GM19239 (cell line): ENCODE measurements at places on chromosomes 7 and 10.

DNA sequence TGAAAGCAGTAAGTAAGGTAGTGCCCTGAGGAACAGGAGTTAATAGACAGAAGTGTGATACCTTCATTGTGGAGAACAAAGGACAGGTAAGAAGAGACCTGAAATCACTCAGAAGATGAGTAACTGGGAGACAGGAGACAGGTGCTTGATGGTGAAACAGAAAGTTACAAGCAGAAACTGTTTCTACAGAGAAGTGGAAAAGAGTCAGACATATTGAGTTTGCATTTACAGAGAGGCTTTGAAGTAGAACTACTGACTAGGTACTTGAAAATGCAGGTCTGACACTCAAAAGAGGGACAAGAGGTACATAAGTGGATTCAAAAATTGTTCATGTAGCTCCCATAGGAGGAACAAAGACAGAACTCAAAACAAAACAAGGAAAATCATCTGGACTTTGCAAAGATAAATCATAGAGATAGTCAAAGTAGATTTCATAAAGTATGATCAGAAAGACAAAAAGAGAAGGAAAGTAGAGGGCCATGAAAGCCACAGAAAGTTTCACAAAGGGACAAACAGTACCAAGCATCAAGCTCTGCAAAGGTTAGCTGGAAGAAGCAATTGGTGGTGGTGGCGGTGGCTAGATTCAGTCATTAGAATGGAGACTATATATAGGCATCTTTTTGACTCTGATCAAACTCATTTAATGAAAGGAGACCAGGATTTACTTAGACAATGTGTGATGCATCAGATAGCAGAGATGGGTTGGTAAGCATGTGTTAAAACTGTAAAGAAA lies 198.4 kb downstream of the PCLO start:
- no peak for DNase-seq

DNA sequence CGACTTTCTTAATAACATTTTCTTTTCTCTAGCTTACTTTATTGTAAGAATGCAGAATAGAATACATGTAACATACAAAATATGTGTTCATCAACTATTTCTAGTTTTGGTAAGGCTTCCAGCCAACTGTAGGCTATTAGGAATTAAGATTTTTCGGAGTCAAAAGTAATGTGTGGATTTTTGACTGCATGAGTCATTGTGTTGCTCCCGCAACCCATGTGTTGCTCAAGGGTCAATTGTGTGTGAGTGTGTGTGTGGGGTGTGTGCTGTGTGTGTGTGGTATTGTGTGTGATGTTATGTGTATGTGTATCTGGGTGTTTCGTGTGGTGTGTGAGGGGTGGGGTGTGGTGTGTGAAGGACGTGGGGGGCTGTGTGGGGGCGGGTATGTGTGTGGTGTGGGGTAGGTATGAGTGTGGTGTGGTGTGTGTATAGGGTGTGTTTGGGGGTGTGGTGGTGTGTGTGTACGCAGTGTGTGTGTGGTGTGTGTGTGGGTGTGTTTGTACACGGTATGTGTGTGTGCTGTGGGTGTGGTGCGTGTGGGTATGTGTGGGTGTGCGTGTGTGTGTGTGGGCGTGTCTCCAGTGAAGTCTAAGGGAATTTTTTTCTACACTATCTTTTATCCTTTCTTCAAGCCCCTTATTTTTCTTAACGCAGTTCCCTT lies 60.5 kb downstream of the RSU1 start:
- DNase-seq = no peak

- DNase-seq = no peak
These were observed 49.8 kb downstream of the PAXIP1 start for GRCh38 chr7:154953006-154953684.

DNA sequence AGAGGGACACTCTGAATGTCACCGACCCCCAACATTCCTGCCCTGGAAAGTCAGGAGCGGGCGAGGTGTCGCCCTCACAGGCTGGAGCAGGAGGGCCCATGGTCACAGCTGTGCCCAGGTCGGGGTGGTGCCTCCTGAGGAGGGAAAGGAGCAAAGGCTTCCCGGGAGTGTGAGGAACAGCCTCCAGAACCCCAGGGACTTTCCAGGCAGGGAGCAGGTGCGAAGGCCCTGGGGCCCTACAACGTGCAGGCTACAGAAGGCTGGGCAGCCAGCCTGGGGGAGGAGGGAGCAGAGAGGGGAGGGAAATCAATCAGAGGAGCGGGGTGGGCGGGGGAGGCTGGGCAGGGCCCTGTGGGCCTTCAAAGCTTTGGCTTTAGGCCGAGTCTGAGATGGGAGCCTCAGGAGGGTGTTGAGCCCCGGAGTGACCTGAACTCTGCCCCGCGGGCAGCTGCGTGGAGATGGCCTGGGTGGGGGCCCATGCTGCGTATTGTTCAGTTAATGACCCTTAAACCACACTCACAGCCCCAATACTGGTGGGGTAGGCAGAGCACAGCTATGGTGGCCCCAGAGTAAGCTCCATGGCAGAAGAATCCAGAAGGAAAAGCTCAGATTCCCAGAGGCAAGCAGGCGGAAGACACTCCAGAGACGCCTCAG lies 44.2 kb upstream of the PPP2R2D start:
- DNase-seq = no peak

DNA sequence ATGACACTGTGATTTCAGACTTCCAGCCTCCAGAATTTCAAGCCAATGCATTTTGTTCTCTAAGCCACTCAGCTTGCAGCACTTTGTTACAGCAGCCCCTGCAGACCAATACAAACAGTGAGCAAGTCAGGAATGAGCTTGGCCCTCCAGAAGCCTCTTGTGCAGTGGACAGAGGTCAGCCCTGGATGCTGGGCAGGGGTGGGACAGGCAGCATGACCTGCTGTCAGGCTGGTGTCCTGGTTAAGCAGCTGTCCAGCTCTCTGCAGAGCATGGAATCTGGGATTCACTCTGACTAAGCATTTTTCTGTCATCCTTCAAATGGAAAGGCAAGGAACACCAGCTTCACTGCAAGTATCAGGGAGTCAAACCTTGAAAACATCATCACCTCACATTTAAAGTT lies 85.5 kb upstream of the GDF10 start:
- DNase-seq = no peak

DNA sequence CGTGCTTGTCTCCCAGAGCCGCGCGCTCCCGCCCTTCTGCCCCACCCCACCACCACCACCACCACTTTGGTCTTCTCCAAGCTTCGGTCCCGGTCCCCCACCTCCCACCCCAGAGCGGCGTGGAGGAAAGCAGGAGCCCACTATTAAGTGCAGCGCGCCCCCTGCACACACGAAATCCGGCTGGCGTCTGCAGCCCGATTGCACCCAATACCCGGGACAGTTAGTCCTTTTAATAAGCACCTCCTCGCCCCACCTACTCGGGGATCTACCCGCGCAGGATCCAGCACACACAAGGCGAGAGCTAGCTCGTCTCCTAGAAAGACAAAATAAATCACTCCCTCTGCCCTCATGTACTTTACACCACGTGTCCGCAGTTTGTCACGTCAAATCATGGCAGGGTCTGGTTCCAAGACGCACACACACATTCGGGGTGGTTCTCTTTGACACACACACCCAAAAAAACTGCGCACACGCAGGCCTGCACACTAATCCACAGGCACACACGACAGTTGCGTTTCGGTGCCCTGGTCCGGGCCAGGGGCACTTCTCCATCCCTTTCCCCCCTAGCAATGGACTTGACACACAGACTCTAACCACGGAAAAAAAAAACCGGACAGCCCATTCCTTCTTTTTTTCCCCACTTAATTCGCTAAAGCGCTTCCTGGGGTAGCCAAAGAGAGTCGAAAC lies 1.6 kb downstream of the SFMBT2 start:
- no peak for DNase-seq

- DNase-seq = no peak
These were observed 55.0 kb upstream of the AKR1E2 start for GRCh38 chr10:4770801-4771553.

GRCh38 chr10:99285881-99286280 lies 43.3 kb upstream of the CNNM1 start:
- DNase-seq = no peak

- DNase-seq = no peak
These were observed 27.1 kb downstream of the PARP12 start for GRCh38 chr7:140035400-140036223.

DNA sequence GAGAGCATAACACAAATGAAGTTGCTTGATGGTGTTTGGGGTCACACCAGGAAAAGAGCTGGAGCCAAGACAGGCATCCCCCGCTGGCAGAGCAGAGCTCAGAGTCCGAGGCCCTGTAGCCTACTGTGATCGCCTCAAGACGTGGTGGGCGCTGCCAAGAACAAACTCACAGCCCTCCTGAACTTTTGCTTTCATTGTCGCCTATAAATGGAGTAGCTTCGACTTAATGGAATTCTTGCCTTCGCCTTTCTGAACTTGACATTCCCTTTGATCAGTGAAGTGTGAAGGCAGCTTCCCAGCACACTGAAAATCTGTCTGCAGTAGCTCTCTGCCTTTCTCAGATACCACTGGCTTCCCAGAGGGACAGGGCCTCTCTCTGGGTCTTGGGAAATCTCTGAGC lies 21.3 kb downstream of the CPXM2 start:
- DNase-seq = no peak

DNA sequence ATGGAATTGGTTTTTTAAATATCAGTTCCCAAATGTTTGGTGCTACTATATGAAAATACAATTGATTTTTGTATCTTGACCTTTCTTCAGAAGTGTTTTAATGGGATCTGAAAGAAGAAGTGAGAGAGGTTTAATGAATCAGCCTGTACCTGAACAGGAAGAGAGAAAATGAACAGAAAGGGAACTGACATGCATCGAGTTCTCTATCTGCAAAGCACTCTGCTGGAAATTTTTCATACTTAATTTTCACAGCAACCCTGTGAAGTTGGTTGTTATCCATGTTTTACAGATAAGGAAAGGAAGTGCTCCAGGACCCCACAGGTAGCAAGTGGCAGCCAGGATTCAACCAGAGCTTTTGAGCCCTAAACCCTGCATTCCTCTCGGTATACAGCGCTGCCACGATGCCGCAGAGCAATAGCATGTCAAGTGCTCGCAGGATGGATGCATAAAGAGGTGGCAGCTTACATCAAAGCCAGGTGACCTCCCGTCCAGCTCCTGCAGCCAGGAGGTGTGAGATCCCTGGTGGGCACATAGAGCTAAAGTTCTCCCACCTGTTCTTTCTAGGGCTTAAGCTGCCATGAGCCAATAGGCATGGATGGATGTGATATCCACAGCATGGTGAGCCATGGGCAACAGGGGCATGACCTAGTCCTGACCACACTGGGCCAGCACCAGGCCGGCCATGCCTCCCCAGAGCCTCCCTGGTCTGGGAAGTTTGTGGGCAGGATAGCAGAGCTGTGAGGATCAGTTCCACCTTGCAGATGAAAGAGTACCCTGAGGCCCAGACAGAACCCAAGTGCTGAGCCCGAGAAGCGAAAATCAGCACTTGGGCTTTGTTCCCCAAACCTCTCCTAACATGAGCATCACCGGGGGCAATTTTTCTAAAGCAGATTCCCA lies 57.2 kb downstream of the CALML3 start:
- DNase-seq = peak; percentile 40

GRCh38 chr7:128323459-128324367 lies 20.0 kb downstream of the RBM28 start:
- DNase-seq = no peak

DNA sequence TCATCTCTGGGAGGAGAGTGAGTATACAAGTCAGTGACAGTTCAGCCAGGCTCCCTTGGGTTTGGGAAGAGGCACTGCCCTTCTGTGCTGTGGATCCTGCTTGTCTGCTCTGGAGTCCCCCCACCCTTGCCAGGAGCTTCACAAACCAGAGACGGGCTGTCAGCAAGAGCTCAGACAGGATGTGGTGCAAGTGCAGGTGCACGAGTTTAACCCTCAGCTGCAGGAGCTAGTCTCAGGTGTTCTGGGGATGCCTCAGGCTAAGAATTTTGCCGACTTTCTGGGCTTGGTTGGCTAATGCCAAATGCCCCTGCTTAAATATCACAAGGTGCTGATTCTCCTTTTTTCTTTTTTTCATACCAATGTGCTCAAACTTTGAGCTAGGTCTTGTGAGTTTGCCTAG lies 22.3 kb downstream of the ZNF783 start:
- peak; percentile 44 for DNase-seq

DNA sequence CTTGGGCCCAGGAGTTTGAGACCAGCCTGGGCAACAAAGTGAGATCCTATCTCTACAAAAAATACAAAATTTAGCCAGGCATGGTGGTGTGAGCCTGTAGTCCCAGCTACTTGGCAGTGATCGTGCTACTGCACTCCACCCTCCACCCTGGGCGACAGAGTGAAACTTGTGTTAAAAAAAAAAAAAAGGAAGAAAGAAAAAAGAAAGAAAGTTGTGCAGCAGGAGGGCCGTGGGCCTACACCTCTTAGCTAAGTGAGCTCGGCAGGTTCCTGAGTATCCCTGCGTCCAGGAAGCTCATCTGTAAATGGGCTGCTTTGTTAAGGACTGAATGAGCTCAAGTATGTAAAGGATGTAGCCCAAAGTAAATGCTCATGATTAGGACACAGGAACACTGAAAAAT lies 155.0 kb downstream of the RNF216 start:
- DNase-seq = no peak

GRCh38 chr10:6920072-6921019 lies 340.3 kb upstream of the PRKCQ start:
- peak; percentile 50 for DNase-seq

- DNase-seq = no peak
These were observed 20.5 kb downstream of the BNIP3 start for GRCh38 chr10:131961047-131961776.

GRCh38 chr10:60942788-60943315 lies 1.1 kb downstream of the RHOBTB1 start:
- no peak for DNase-seq

DNA sequence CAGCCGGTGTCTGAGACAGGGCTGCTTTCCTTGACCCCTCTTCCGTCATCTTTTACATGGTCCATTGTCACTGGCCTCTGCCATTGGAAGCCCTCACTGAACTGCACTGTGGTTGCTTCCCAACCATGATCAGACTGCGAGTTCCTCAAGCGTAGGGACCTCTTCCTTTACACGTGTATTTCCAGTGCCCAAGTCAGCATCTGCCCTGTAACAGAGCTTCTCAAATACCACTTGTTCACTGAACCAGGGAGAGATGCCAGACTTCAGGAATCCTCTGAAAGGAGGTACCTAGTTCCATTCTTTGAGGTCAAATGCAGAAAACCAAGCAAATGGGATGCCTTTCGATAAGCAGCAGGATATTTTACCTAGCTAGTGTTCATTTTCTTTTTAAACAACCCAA lies 145.1 kb downstream of the NRP1 start:
- DNase-seq = no peak

DNA sequence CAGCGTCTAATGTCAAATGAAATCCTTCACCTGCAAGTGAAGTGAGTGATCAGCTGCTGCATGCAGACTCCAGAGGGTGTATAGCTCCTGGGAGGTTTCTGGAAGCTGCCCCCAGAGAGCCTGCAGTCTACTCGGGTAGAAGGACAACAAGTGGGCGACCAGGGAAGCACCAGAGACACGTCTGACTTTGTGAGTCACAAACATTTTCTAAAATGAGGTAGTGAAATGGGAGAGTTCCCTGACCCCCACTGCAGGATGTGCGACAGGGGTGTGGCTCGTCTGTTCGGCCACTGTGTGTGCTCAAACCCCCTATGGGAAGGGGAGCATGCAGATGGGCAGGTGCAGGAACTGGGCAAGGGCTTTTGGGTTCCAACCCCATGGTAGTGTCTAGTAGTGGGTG lies 177.1 kb upstream of the PRKCQ start:
- no peak for DNase-seq
